ENCODE measurements at places on chromosomes 3 and 15. TPM values are rescaled to one million over a fixed set of nuclear protein-coding genes. Genes with fewer than 3 reads are reported as not detected.

The C3orf70 gene
- 3.5 TPM for polyA plus RNA-seq

The HCLS1 gene
- polyA plus RNA-seq, result 9.9 TPM

The CSPG5 gene
- polyA plus RNA-seq, result 1.6 TPM

DNA sequence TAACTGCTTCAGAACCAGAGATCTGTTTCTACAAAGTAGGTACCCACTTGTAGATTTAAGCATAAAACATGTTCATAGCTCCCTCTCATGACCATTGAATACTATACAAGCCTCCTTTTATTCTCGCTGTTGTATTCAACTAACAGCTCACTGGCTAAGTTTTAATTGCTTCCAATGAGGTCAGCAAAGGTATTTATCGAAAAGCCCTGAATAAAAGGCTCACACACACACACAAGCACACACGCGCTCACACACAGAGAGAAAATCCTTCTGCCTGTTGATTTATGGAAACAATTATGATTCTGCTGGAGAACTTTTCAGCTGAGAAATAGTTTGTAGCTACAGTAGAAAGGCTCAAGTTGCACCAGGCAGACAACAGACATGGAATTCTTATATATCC lies at the start of gene FGF7:
Gene FGF7 (plus strand): TSS at position 222 of the 400 bp plus-strand sequence. CDS start 1,056 bp downstream, outside the sequence.
- DNase-seq, result peak; percentile 74

- DNase-seq, result no peak
Measured at GRCh38 chr3:16849795-16850194, 35.0 kb upstream of the PLCL2 start.

DNA sequence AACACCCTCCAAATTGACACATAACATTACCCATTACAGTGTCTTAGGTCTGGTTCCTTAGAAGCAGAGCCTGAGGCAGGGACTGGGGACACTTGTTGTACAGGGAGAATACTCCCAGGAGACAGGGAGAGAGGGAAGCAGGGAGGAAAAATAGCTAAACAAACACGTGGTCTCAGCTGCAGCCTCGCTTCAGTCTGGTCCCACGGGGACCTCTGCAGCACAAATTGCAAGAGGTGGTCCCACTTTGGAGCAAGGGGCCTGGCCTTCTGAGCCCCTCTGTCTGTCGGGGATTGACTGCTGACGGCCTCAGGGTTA lies 25.0 kb upstream of the PLA2G4D start:
- no peak for DNase-seq

The GPR62 gene
- 0.67 TPM for polyA plus RNA-seq

GRCh38 chr15:83559310-83559966 lies 94.5 kb upstream of the ADAMTSL3 start:
- DNase-seq, result peak; percentile 73

GRCh38 chr3:52054661-52055511 lies 1.5 kb downstream of the DUSP7 start:
- no peak for DNase-seq

- DNase-seq, result no peak
Measured at GRCh38 chr3:95886616-95887015, 927.8 kb upstream of the EPHA6 start.

DNA sequence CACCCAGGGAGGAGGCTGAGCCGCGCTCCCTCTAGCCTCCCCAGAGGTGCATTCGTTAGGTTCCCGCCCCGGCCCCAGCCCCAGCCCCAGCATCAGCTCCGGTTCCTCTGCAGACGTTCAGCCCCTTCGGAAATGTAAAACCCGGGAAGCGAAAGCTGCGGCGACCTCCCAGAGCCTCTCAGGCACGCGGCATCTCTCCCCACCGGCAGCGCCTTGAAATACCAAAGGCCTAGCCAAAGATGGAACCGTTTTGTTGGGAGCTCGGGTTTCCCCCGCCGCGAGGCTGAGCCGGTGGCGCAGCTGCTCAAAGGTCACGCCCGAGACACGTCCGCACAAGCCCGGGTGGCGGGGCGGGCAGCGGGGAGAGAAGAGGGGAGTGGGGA lies 77.8 kb upstream of the HES1 start:
- DNase-seq, result peak; percentile 66

DNA sequence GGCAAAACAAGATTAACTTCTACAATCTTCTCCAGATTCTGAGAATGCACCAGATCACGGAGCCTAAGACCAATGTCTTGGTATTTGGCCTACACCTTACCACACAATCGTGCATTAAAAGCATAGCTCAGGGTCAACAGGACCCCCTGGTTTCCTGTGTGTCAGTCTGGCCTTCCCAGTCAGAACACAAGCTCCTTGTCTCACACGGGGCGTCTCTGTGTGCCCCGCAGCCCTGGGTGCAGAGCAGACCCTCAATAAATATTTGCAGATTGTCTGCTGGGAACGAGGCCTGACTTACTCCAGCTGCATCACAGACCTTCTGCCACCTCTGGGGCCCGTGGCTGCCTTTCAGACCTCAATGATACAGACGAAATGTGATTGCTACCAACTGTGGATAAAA lies 82.5 kb upstream of the CTNNB1 start:
- DNase-seq, result no peak

DNA sequence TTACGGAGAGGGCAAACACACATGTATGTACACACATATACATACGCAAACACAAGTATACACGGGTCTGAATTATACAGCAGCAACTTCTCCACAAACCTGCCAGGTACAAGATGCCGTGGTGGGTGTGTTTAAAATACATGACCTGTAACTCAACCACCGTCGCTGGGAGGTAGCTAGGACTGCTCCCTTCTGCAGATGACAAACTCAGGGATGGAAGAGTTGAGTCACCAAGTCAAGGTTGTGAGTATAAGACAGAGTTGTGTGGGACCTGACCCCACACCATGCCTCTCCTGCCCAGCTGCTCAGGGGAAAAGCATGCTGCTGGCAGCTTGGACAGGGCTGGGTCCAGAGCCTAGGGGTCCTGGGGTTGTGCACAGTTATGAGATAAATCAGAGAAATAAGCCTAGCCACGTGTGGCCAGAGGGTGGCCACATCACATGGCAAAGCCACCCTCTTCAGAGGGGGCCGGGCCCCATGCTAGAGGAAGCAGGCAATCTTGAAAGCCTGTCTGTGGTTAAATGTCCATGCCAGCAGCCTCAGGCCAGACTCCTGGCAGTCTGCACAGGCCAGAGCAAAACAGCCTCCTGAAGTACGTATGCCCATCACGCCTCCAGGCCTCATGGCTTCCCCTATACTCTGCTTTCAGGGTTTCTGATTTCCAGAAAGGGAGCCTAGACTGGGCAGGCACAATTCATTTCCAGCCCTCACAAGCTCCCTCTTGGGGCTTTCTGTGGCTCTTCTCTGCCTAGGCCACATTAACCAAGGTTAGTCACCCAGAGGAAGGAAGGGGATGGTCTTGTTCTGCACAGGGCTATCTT lies 107.7 kb upstream of the RPL32 start:
- DNase-seq, result no peak

All from hindlimb muscle (tissue), 1 donor.